ENCODE measurements at places on chromosomes 6 and 20.

DNA sequence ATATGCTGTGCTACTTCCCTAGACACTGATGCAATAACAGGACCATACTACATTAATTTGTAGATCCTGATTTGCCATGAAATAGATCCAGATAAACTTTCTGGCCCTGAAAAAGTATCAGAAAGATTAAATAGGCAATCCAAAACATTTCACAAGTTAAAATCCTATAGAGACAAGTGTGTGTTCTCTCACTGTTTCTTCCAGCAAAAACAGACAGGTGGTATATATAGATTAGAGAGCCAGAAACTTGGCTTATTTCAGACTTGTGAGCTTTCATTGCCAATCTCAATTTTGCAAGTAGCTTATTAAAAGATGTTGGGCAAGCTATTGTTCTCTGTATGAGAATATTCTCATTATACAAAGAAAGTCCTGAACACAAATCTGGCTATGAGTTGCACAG lies 289.1 kb upstream of the MANEA start:
- DNase-seq: no peak

- peak; percentile 26 for DNase-seq
Measured at GRCh38 chr6:143677891-143678791, at the start of gene PHACTR2. PHACTR2 (plus strand) TSS chr6:143677965; CDS start chr6:143678164, 199 bp downstream.

GRCh38 chr6:99808992-99809391 lies 185.0 kb downstream of the MCHR2 start:
- no peak for DNase-seq

DNA sequence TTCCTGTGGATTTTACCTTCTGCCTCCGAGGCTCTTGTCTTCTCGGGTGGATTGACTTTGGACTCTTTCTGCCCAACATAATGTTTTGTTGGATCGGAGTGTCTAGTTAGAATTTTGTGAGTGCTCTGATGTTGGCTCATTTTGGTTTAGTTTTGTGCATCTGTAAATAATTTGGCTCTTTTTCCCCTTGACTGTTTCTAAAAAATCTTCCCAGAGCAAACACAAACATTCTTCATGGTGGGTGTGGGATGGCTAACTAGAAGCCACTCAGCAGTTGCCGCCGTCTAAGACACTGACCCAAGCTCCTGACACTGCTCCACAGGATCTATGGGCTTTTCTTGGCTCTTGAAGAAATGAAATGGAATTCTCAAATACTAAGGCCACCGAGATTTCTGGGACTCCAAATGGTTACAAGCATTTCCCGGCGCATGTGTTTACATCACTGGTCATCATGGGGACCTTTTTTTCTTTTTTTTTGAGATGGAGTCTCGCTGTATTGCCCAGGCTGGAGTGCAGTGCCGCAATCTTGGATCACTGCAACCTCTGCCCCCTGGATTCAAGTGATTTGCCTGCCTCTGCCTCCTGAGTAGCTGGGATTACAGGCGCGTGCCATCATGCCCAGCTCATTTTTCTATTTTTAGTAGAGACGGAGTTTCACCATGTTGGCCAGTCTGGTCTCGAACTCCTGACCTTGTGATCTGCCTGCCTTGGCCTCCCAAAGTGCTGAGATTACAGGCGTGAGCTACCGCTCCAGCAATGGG lies 92.0 kb upstream of the FRMD1 start:
- no peak for DNase-seq

- no peak for DNase-seq
Measured at GRCh38 chr20:39717936-39718335, 755.8 kb downstream of the DHX35 start.
